Right lung (tissue), 10 donors: ENCODE measurements at places on chromosomes 5 and 9. TPM values are rescaled to one million over a fixed set of nuclear protein-coding genes. Genes with fewer than 3 reads are reported as not detected.

TAF11L3 gene
- polyA plus RNA-seq: not detected

DNA sequence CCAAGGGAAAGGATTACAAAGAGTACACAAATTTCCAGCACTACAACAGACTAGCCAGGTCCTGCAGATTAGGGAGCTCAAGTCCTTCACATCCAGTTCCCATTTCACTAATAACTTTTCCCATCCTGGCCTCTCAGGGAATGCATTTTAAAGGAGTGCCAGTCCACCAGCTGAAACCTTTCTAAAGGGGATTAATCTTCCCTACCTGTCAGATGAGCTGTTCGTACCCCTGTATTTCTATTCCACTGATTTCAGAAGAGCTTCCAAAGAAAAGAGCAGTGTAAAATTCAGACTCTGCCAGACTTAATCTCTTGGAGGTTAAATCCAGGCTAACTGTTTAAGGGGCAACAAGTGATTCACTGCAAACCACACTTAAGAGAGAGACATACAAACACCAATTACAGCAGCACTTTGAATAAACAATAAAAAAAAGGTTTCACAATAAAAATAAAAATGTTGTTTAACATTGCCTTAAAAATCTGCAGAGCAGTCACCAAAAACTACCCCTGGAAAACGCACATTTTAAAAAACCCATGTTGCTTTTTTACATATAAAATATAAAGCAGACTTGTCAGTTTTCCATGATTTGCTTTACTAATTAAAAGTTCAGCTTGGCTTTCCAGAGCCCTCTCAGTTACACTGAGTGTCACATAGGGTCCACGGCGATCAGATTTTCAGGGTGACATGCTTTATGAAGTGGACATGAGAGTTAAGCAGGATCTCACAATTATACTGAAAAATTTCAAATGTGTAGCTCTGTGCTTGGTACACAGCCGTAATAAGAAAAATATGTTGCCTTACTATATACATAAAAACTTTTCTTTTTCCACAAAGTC is 3.2 kb downstream of the ROR2 start:
- DNase-seq: no peak

DNA sequence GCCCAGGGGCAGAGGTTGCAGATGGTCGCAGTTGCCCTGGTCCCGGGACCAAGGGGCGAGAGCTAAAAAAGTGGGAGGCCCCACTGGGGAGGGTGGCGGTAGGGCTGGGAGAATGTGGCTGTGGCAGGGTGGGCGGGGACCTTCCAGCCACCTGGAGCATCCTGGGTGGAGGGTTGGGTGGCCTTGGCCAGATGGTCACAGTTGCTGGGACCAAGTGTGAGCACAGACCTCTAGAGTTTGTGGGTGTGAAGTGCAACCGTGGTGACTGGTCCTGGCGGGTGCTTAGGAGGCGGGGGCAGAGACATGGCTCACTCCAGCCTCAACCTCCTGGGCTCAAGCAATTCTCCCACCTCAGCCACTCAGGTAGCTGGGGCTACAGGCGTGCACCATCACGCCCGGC is 5.7 kb upstream of the TRAF2 start:
- DNase-seq: no peak

DNA sequence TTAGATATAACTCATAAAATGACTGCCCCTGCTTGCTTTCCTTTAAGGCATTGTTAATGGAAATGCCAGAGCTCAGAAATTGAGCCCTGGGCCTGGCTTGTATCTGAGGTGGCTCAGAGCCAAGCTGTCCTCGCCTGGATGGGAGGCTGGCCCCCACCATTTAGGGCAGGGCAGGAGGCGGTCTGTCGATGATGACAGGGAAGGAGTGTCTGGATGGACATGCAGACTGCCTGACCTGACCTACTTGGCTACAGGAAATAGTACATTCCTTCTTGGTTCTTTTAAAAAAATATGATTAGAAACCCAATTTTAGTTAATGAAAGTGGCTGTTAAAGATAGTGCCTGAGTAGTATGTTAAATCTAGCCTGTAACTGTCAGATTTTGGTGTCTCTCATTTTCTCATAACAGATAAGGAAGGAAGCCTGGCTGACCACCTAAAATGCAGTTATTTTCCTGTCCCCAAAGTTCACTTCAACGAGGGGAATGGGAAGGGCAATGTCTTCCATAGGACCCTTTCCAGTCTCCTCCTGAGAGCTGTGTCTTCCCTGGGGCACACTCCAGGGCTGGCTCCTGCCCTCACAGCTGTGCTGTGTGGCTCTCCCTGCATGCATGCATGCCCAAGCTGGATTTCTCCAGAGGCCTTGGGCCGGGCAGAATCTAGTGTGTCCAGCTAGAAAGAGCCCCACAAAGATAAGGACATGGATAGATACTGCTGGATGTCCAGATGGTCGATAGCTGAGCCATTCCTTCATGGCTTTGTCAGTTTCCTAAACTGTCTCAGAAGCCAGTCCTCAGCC is 42.3 kb downstream of the MACROH2A1 start:
- DNase-seq: peak; percentile 76

NEURL1B gene
- polyA plus RNA-seq: 25.5 TPM

GRCh38 chr5:159337016-159337955 is 7.0 kb upstream of the IL12B start:
- no peak for DNase-seq
